ENCODE measurements at places on chromosomes 12 and 14.
A peak's percentile ranks its signal among the peaks of the same experiment; 100 is the strongest.

DNA sequence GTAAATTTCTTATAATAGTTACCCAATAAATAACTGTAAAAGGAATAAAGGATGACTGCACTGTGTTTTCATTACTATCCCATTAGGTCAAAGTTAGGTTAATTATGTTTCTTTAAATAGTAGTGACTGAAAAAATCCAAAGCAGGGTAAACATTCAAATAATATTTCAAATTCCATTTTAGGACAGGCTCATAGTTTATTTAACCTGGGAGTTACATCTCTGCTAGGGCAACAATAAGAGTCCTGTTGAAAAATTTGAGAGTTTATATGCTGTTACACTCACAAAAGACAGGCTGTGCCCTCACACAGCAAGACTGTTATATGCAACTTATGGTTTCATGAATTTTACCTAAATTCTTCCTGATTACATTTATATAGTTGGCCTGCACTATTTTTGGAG, 8.0 kb downstream of the ERP27 start:
- no peak for DNase-seq

GRCh38 chr14:71536015-71536740, 396.1 kb upstream of the RGS6 start:
- no peak for DNase-seq

DNA sequence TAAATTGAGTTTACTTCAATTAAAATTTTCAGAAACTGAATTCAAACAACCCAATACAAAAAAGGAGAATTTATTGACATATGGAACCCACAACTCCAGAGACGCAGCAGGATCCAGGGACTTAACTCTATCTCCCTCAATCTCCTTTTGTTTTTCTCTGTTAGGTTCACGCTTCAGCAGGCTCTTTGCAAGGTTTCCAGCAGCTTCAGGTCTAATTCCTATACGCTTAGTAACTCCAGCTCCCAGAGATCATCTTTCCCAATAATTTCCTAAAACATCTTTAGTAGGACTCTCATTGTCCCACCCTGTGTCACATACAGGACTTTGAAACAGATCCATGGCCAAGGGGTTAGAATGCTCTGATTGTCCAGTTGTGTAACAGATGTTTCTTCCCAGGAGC, 175.2 kb downstream of the RMST start:
- peak; percentile 39 for DNase-seq

DNA sequence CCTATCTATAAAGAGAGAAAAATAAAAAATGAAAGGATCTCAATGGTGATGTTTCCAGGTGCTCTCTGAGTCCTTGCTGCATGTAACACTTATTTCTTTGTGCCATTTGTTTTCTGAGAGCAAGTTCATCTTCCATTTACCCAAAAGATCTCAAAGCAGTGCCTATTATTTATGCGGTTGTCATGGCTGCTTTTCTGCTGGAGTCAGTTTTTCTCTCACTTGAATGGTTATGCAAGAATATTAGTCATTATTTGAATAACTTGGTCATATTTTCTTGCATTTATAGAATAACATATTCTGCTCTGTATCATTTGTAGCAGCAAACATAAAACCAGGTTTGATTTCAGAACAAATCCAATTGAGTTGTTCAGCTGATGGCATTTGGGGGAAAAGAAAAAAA, 141.8 kb upstream of the G2E3 start:
- DNase-seq: no peak

GRCh38 chr14:74176400-74176793, 62.9 kb upstream of the VSX2 start:
- no peak for DNase-seq

- no peak for DNase-seq
These were observed 1120.5 kb upstream of the FLRT2 start for GRCh38 chr14:84409435-84409834.

Measured in renal cortical epithelial cell (primary cell).